Fibroblast of mammary gland (primary cell): ENCODE measurements at places on chromosomes 12 and 14.

GRCh38 chr12:109693653-109694600, 19.7 kb upstream of the FAM222A start:
- no peak for DNase-seq

GRCh38 chr14:102975662-102976061, 53.2 kb downstream of the AMN start:
- DNase-seq, result no peak

GRCh38 chr14:74048281-74048680, 29.1 kb downstream of the BBOF1 start:
- DNase-seq, result no peak

DNA sequence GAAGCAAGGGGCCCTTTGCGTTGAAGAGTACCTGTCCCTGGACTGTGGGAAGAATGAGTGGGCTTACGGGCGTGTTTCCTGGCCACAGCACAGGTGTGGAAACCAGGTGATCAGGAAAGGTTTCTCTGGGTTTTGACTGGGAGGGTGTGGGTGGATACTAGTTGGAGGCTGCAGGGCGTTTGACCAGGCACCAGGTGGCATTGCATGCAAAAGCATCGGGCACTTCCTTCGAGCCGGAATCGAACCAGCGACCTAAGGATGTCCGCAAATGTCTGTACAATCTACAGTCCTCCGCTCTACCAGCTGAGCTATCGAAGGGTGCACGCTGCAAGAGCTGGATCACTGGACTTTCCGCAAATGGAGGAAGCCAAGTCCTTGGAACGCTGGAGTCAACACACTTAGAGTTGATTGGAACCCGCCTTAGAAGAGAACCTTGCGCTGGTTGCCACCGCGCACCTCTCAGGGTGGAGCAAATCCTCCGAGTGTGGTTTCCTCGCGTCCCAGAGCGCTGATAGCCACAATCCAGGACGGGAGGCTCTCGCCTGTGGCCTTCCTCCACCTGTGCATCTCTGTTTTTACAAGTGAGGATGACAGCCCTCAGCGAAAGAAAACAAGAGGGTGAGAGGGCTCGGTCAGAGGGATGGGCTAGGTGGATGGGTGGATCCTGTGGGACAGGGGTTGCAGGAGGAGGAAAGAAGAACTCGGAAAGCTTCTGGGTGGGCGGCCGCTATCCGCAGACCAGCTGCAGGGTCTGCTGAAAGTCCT, 21.2 kb upstream of the RNASE4 start:
- DNase-seq, result peak; percentile 88

DNA sequence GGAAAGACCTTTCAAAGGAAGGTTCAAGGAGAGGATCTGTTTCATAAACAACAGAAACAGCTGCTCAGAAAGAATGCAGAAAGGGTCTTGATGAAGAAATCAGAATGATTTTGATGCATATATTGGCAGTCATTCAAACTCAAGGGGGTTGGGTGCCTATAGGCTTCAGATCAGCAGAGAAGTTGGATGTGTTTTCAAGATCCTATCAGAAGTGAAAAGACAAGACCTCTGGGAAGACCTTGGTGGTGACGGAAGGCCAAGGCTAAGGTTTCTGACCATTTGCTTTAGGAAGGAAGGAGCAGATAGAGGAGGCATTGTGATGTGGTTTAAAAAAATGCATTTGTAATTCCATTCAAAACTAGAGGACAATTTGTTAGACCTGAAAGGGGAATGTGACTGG, 15.2 kb upstream of the PTPRB start:
- no peak for DNase-seq

DNA sequence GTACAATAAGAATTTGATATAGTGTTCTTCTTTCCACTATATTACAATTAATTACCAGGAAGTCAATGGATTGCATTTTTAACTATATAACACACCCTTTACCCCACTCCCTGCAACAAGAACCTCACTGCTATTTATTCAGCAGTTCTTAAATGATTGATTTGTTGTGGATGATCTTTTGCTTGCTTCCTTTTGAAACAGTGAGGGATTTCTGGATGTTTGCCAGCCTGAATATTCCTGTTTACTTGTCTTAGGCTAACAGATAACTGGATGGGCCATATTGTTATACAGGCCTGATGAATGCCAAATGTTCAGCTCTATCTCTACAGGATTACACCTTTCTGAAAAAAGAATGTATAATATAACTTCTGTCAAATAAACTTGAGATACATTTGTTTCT, 497.6 kb downstream of the APAF1 start:
- DNase-seq, result no peak

DNA sequence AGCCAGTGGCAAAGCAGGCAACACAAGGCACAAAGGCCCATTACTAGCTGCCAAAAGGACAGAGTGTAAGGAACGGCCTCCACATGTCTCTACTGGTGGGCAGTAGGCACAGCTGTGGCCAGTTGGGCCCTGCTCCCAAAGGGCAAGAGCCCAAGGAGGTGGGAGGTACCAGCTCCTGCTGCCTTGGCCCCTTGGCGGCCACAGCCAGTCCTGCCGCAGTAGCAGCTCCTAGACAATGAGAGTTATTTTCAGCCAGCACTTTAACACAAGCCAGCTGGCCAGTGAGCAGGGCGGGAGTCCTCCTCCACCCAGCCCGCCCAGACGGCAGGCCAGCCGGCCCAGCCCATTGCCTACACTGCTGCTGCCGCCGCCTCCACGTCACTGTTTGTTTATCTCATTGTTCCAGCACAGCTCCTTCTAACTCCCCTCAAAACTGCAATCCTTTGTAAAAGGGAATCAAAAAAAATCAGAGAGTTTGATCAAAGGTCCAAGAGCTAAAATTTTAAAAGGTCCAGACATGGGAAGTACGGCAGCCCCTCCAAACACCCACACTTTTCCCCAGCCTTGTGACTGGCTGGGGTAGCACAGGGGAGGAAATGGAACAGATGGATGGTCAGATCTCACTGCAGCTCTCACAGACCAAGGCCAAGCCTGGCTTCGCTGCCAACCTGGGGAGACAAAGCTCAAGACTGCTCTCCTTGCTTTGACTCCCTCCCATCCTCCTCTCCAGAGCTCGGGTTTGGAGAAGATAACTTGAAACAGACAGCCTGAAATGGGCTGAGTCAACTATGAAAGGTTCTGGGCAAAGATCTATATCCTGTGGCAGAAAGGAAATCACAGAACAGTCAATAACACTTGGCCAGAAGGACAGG, 33.5 kb downstream of the FMNL3 start:
- peak; percentile 94 for DNase-seq

DNA sequence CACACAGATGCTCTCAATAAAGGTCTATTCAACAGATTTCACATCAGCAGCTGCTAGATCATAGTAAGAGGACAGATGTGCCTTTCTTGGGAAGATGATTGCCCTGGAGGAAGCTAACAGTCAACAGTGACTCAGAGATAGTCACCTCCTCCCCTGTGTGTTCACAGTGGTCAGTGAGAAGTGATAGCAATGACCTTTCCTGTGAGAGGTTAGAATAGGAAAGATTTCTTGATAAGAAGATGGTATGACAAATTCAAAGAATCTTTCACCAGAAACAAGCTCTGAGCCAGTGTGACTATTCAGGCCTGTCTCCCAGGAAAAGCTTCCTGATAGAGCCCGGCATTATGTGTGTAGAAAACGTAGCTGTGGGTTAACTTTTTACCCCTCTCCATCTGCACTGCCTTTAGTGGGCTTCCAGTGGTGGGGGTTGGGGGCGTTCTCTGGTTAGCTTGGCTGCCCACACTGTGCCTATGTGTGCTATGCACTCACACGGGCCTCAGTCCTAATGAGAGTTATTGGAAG, 66.4 kb upstream of the ARHGAP5 start:
- peak; percentile 87 for DNase-seq

- DNase-seq, result peak; percentile 85
Observed at GRCh38 chr12:41521872-41522379, 333.8 kb downstream of the PDZRN4 start.

- peak; percentile 31 for DNase-seq
Observed at GRCh38 chr12:51855586-51856428, 7.3 kb upstream of the FIGNL2 start.

GRCh38 chr12:52215587-52216031, 17.4 kb upstream of the KRT7 start:
- peak; percentile 49 for DNase-seq

GRCh38 chr14:82796086-82796485, 1262.4 kb upstream of the SEL1L start:
- no peak for DNase-seq

DNA sequence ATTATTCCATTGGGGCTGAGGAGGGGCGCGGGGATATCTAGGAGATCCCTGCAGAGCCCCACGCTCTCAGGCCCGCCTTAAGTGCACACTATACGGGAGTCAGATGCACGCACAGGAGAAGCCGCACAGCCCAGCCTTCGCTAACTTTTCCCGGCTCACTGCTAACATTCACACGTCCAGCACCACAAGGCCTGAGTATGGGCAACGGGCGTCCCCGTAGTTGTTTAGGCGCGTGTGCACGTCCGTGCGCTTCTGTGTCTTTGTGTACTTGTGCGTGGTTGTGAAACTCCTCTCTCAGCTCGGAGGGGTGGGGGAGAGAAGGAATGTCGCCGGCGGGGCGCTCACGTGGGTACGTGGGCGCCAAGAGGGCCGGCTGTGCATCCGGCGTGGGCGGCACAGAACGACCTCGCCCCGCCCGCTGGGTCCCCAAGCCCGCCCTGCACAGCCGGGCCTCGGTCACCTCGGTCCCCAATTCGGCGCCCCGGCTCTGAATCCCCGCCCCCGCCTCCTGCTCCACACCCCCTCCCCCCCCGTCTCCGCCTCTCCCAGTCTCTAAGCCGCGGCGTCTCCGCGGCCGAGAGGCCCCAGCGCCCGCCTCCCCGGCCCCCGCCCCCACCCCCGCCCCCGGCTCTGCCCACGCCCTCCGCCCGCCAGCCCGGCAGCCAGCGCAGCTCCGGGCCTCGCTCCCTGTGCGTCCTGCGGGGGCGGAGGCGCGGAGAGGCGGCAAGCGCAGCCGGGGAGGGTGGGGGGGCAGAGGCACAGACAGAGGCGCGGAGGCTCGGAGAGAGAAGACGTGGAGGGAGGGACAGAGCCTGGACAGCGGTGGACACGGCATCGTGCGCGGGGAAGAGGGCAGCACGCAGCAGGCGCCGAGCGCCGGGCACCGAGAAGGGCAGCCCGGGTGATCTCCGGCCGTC, at the start of gene NAB2:
Gene NAB2 (plus strand): TSS at position 761 of the 917 bp plus-strand sequence. CDS start 158 bp downstream, outside the sequence.
- DNase-seq, result peak; percentile 96

DNA sequence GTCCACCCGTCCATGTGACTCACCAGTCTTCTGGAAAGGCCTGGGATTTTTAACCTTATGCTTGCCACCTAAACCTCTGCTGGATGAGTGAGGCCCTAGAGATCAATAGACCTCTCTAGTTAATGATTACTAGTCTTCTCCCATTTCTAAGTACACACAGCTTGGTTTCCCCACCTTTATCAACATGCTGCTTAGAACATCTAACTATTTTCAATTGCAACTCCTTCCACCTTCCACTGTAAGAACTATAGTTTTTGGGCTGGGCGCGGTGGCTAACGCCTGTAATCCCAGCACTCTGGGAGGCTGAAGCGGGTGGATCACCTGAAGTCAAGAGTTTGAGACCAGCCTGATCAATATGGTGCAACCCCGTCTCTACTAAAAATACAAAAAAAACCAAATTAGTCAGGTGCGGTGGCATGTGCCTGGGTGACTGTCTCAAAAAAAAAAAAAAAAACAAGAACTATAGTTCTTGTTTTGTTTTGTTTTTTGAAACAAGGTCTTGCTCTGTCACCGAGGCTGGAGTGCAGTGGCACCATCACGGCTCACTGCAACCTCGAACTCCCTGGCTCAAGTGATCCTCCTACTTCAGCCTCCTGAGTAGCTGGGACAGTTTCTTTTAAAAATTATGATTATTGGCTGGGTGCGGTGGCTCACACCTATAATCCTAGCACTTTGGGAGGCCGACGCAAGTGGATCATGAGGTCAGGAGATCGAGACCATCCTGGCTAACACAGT, 18.7 kb upstream of the MDM2 start:
- DNase-seq, result no peak

- no peak for DNase-seq
Observed at GRCh38 chr12:30624009-30624408, 71.7 kb downstream of the IPO8 start.

DNA sequence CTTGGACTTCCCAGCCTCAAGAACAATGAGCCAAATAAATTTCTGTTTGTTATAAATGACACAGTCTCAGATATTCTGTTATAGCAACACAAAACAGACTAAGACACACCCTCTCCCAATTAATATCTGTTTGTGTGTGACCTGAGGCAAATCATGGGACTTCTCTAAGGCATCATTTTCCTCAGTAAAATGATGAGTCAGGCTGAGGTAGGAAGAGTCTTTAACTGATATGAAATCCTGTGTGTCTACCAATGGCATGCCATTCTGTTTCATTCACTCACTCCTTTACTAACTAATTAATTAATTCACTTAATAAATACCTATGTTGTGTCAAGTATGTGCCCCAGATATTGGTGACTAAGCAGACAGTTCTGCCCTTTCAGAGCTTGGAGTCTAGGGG, 258.4 kb upstream of the CRY1 start:
- DNase-seq, result no peak
